D721Med (cell line): ENCODE measurements at places on chromosomes 5 and 9.

DNA sequence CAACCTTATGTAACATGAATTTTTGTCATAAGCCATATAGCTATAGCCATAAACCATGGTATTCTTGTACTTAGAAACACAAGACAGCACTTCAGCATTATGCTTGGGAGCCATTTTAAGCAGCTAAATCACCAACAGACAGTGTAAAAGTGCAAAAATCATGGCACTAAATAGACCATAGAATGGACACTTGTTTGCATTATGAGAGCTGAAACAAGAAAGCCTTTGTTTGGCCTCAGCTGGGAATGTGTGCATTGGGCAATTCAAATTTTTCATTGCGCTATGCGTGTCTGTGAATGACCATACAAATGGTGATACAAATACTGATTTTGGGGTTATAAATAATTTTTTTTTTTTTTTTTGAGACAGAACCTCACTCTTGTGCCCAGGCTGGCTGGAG lies 23.7 kb downstream of the KDM4C start:
- DNase-seq = no peak

GRCh38 chr9:8261737-8262136 lies 462.2 kb upstream of the DMAC1 start:
- no peak for DNase-seq

- no peak for DNase-seq
Observed at GRCh38 chr9:101081641-101082040, 53.1 kb downstream of the PLPPR1 start.

DNA sequence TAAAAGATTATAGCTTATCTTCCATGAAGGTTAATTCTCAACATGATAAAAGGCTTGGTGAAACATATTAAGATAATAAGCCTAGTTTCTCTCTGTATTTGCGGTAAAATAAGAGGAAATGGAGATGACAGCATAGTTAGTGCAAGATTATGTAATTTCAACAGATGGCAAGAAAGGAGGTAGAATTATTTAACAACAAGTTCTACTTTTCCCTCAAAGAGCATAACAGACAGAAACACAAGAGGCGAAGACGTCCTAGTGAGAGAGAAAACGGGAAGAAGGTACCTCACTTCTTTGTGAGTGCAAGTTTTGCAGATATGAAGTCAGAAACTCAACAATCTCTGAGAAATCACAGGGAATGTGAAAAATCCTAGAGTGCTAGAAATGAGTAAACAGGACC lies 144.8 kb upstream of the ADCY2 start:
- no peak for DNase-seq

GRCh38 chr5:144369006-144369405 lies 198.3 kb downstream of the KCTD16 start:
- no peak for DNase-seq

DNA sequence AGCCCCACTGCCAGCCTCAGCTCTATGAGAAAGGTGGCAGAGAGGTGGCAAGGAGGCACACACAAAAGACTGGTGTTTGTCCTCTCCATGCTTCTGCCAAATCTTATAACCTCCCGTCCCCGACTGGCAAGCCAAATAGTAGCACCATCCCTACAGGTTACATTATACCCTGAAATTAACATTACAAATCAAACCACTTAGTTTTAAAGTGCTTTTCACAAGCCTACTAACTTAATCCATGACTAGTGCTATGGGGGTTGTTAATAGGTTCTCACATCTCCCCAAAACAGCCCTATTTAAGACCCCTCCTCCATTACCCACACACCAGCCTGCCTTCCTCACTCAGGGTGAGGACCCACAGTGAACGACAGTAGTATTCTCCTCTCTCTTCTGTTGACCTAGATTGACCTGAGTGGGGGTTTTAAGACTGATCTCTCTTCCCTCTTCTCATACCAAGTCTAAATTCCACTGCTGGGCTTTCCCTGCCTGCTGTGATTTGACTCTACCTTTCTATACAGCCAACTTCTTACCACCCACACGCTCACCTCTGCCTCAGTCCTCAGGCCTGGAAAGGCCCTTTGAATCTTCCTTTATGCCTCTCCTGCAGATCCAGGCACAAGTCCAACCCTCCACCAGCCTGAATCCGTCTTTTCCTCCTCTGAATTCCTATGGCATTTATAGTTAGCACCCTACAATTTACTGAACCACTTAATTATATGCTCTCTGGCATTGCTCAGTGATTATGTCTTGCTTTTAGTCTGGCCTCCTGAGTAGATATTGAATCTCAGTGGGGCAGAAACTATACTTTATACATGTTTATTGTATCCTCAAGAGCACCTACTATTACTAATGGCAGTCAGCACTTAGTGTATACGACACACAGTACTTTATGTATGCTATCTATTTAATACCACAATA lies 116.1 kb downstream of the TMEM174 start:
- no peak for DNase-seq

GRCh38 chr5:34586117-34586885 lies 69.8 kb upstream of the RAI14 start:
- DNase-seq = no peak

GRCh38 chr5:73303148-73304079 lies 130.4 kb downstream of the TMEM174 start:
- DNase-seq = no peak

GRCh38 chr9:100466829-100467221 lies 6.1 kb upstream of the TMEFF1 start:
- no peak for DNase-seq

DNA sequence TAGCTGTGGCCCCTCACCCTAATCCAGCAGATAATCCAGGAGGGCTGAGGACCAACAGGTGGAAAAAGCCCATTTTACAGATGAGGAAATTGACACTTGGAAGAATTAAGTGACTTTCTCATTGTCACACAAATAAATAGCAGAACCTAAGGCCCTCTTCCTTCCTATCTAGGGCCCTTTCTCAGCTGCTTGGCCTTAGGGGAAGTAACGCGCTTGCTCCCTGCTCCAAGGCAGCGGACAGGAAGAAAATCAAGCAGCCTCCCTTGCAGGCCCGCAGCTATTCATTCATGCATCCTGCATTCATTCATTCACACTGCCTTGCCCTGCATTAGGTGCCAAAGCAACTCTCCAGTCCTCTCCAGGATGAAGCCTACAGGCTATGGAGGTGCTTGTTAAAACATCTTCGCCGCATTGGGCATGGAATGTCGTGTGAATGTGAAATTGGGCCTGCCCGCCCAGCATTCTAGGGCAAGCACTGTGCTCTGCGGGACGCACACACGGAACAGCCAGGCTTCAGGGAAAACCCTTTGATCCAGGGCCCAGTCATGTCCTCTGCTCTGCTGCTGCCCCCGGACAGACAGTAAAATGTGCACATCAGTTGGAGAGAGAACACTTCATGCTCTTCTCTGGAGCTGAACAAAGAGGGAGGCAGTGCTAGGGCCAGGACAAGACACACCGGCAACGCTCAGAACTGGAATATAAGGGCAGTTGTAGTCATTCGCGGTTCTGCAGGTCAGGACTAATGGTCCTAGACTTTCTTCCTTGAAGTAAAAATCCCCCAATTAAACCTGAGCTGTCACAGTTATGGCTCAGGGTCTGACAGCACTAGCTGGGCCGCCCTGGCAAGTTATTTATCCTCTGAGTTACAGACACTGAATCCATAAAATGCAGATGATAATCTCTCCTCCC lies 166.0 kb downstream of the COL23A1 start:
- DNase-seq = no peak

DNA sequence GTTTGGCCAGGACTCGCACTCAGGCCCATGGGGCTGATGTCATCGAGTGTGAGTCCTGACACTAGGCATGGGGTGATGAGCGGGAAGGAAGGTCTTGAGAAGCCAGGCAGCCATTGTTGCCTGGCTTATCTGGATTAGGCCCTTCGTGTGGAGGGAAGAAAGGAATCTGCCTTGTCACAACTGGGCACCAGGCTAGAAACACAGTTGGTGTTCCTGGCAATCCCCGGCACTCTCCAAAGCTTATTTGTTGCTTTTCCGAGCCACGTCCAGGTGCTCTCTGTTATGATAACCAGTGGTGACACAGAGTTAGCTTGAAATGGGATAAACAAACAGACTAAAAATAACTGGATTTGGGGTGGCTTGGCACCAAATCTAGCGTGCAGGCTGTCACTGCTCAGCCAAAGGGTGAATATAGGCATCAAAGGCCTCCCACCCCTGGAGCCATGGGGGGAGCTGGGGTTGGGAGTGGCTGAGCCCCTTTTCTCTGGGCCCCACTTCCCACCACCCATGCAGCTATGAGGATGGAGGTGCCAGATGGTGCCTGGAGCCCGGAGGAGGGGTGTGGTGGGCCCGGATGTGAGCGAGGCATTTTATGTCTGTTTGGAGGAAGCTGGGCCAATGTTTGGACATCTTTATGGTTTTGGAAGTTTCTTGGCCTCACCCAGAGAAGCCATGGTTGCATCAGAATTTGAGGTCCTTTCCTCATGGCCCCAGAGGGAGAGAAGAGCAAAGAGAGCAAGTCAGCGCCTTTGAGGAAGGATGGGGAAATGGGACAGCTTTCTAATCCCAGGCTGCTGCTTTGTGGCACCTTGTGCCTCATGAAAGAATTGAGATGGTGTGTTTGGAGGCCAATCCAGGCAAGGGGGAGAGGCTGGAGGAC lies 98.0 kb upstream of the PITX1 start:
- DNase-seq = no peak

- no peak for DNase-seq
Observed at GRCh38 chr9:115018547-115019435, 88.4 kb upstream of the TNFSF8 start.

GRCh38 chr9:130839132-130840111 lies 4.4 kb downstream of the ABL1 start:
- DNase-seq = no peak

- DNase-seq = no peak
Observed at GRCh38 chr9:87950296-87950695, 24.0 kb downstream of the CDK20 start.

DNA sequence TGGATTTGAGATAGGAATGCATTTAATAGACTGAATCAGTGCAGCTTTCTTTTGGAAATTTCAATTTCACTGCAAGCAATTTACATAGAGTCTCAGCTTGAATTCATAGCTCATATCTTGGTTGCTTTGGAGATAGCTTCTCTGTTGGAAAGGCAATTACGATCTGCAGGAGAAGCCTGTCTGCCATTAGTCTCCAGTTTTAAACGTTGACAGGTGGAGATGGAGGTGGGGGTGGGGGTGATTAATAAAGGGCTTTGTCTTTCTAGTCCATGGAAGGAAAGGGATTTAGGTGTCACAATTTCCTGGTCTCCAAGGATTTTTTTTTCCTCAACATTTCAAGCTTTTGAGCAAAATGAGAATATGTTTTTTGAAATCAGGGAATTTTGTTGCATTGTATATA lies 184.7 kb downstream of the CARTPT start:
- DNase-seq = no peak

GRCh38 chr9:13459071-13459470 lies 179.6 kb upstream of the MPDZ start:
- no peak for DNase-seq
